Stimulated activated CD4-positive, alpha-beta T cell treated with anti-CD3 and anti-CD28 coated beads, Interleukin-4, amount 100 ng/mL, for 4 hours (primary cell): ENCODE measurements at places on chromosomes 12 and 14.
A peak's percentile ranks its signal among the peaks of the same experiment; 100 is the strongest.

- no peak for DNase-seq
Measured at GRCh38 chr14:102907303-102907844, 15.1 kb upstream of the AMN start.

DNA sequence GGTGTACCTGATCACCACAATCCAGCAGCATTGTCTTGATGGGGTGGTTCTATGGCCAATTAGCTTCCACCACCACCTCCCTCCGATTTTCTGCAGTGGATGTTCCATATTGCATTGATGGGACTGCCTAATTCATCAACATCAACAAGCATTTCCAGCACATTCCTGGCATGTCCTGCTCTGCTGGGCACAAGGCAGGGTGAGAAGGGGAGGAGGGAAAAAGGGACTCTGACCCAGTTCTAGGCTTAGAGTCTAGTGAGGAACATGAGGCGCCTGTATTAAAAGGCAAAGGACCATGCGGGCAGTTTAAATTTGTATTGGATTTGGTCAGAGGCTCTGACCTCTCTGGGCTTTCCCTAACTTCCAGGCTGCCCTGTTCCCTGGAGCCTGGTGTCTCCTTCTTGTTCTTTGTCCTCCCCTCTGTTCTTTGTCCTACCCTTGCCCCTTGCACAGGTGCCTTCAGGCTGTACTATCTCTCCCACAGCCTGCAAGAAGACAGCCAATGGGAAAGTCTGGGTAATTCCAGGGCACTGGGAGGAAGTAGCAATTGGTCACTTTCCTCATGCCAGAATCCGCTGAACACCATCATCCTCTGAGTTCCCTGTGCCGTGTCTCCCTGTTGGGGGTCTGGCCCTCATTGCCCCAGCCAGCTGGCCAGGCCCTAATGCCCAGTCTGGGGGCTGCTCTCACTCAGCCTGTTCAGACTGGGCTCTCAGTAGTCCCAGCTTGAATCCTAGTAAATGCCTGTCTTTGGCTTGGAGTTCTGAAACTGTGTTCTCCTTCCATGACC, 43.3 kb downstream of the TSPAN11 start:
- DNase-seq = no peak

DNA sequence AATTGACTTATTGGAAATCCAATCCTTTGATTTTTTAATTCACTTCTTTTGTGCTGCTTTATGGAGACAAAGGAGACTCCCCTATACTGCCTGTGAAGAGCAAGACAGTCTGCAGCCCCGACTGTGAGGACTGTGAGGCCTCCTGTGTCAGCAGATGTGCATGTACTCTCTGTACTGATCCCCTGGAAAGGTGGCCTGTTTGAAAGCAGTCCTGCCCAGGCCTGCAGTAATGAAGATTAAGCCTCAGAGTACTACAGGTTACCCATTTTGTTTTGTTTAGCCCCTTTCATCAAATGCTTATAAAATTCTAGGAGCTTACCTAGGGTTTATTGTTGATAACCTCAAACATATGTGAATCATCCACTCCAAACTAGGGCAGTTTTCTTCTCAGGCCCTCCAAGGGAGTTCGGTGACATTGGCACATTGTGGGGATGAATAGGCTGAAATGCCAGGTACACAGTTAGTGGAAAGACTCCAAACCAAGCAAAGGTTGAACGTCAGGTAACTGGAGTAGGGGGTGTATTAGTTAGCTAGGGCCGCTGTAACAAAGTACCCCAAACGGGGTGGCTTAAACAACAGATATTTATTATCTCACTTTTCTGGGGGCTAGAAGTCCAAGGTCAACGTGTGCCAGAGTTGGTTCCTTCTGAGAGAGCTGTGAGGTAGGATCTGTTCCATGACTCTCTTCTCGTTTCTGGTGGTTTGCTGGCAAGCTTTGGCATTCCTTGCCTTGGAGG, 208.7 kb upstream of the BCL2L14 start:
- no peak for DNase-seq

DNA sequence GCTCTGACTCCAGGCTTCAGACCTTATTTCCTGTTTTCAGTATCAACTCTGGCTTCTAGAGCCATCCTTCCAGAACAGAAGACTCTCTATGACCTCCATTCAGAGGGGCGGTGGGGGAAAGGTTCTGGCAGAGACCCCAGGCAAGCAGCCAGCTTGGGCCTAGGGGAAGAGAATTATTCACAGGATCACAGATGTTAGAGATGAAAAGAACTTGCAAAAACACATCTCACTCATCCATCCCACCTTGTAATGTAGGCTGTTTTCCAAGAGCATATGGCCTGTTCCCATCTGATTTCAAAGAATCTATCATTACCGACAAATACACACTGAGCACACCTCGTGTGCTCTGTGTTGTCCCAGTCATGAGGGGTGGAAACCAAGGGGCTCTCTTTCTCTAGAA, 131.9 kb downstream of the GRIN2B start:
- no peak for DNase-seq

GRCh38 chr14:97978341-97978740, 1181.2 kb downstream of the VRK1 start:
- peak; percentile 74 for DNase-seq

DNA sequence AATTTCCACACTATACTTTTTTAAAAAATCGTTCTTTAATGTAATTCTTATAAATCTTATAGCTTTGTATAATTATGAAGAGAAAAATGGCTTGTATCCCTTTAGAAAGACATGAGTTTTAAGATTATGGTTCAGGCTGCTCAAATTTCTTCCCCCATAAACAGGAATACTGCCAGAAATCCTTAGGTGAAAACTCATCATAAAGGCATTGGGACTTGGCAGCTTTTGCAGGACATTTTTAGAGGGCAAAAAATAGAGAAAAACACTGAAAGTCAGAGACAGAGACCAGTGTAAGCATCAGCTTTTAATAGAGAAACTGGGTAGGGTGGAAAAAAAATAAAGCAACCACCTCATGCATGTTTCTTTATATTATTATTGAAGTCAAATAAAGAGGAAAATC, 29.1 kb downstream of the LRRK2 start:
- DNase-seq = no peak

GRCh38 chr12:56361487-56362129, 1.0 kb downstream of the APOF start:
- DNase-seq = no peak

GRCh38 chr12:131920902-131921840, 7.9 kb upstream of the PUS1 start:
- no peak for DNase-seq

- DNase-seq = no peak
Measured at GRCh38 chr14:90072350-90072749, 10.6 kb downstream of the KCNK13 start.

DNA sequence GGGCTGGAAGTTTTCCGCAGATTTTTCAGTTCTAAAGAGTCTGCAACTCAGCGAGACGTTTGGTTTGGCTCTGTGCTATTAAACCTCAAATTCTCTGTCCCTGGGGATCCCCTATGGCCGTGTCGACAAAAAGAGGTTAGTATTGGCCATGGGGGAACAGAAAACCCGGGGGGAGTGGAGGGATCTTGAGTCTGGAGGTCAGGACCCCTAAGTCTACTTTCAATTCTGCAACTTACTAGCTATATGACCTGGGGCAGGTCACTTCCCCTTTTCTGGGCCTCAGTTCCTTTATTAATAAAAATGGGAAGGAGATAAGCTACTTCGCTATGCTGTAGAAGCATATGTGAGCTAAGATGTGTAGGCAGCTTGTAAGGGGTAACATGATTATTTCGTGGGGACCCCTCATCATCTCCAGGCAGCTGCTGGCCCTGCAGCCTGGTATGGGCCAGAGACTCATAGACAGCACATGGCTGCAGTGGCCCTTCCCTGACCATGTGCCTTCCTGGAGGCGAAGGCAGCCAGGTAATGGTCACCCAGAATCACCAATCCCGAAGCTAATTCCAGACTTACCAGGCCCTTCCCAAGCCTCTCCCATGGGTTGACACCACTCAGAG, 8.6 kb downstream of the ASB2 start:
- no peak for DNase-seq

DNA sequence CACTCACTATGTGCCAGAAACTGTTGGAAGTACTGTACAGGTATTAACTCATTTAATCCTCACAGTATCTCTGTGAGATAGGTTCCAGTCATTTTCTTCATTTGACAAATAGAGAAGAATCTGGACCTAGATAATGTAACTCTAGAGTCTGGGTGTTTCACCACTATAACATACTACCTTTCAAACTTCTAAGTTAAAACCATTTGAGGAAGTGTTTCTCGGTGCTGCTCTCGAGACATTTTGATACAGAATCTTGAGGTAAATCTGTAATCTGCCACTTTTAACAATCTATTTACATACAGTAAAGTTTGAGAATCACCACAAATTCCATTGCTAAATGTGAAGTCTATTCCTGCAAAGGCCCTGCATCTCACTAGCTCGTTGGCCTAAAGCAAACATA, 8.8 kb downstream of the OLR1 start:
- DNase-seq = no peak

GRCh38 chr14:92726135-92726932, 22.1 kb downstream of the LGMN start:
- no peak for DNase-seq

DNA sequence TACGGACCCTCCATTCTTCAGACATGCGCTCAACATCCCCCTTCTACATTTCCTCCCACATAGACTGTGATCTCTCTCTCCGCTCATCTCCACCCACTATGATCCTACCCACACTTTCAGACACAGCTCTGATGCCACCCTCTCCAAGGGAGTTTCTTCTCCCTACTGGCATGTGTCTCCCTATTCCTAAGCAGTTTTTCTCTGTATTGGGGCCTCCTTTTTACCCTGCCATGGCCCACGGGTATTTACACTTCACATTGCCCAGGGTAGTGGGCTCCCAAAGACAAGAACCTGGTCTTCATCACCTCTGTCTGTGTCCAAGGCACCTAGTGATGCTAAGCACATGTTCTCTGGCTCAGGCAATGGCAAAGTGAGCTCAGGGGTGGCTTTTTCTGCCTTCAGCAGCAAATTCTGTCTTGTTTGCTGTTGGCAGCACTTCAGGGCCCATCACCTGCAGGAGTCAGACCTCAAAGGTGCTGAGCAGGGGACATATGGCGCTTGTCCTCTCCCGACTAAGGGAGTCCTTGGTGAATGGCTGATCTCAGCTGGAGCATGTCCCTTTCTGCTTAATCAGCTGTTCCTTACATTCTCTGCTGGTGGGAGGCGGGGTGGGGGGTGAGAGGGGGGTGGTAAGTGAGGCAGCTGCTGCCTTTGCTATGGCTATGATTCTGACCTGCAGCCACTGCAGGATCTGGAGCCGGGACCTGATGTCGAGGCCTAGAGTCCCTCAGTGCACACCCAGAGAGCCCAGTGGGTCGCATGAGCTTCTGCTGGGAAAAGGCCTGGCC, 256.8 kb downstream of the PCNX1 start:
- DNase-seq = no peak

DNA sequence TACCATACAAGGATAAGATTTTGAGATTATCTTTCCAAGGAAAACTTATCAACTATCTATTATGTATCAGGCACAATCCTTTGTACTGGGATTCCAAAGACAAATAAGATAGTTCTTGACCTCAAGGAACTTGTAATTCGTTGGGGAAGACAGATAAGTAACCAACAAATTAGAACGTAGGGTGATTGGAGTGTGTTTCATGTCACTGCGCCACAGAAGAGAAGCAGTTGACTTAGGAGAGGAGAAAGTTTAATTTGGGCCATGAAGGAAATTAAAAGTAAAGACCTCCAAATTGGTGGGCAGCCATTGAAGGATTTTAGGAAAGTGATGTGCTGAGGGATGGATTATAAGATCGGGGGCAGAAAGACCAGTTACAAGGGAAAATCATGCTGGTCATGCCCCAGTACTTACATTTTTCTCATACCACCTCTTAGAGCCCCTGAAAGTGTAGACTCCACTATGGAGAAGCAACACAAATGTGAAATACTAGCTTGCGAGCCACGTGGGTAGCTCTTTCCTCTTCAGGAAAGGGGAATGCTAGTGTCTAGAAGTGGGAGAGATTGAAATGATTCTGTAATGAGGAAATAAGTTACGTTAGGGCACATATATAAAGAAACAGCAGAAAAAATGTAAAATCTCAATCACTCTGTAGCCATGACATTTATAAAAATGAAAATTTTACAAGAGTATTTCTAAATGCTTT, 148.7 kb downstream of the ETV6 start:
- DNase-seq = no peak

GRCh38 chr12:131785763-131786330, 42.3 kb upstream of the MMP17 start:
- no peak for DNase-seq

DNA sequence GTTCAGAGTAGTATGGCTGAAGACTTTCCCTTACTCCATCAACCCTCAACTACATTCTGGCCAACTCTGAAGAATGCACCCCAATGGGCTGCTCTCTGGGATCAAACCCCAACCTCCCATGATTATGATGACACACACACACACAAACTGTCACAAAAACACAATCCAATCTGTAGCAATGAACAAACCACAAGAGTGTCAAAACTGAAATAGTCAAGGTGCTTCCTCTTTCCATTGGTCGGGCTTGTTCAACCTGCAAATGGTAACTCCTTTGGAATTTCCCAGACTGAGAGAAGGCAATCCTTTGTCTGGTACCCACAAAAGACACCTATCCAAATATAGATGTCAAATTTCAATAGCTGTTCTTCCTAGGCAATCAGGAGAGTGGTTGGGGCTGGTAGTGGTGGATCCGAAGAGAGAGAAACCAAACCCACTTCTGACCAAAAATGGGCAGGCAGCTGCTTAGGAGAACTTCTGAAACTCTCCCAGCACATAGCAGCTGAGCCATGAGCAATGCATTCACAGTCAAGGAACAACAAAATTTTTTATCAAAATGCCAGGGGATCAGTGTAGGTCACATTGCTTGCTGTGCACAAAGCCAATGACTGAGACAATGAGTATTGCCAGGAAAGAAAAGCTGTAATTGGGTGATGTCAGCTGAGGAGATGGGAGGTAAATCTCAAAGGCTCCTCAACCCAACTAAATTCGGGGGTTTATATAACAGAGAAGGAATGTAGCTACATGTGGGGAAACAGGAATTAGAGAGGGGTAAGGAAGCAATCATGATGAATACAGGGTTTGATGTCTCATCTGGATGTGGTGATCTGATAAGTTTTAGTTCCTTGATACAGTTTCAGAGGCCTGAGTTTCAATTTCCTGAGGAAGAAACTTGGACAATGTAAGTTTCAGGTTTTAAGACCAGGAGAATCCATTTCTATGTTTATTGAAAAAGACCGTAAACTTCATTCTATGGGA, 191.4 kb downstream of the KITLG start:
- no peak for DNase-seq

DNA sequence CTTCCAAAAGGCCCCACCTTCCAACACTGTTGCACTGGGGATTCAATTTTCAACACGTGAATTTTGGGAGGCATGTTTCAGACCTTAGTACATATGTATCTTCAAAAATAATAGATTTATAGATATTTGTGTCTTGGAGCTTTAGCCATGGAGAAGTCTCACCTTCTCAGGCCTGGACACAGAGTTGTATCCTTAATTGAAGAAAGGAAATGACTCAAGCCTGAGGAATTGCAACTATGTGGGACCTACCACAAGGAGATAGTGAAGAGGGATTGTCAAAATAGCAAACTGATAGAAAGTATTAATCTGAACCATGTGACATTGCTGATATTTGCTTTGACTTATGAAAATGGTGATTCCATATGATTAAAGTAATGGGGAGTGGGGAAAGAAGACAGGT, 89.8 kb downstream of the ACSS3 start:
- no peak for DNase-seq
